Heart right ventricle (tissue), 16 donors: ENCODE measurements at places on chromosomes 12 and 14. TPM values are rescaled to one million over a fixed set of nuclear protein-coding genes. Genes with fewer than 3 reads are reported as not detected.

SAMD15 gene
- polyA plus RNA-seq, result not detected

ANKS1B gene
- polyA plus RNA-seq, result 1.1 TPM

DEGS2 gene
- polyA plus RNA-seq, result 0.10 TPM

GRCh38 chr12:38905480-38906351 is at the start of gene CPNE8:
CPNE8 (minus strand) TSS chr12:38905591; CDS start chr12:38905534, 57 bp downstream.
- DNase-seq, result peak; percentile 86

- DNase-seq, result no peak
Observed at GRCh38 chr14:51860825-51861499, 550 bp downstream of the GNG2 start.

GRCh38 chr14:80387563-80387981 is 176.3 kb upstream of the DIO2 start:
- DNase-seq, result no peak

GRCh38 chr14:54490445-54491175 is 1.8 kb upstream of the GMFB start:
- no peak for DNase-seq

GRCh38 chr14:22147716-22148115 is 441.3 kb downstream of the DAD1 start:
- no peak for DNase-seq

GRCh38 chr12:109961612-109962011 is 34.6 kb downstream of the GIT2 start:
- DNase-seq, result no peak

- no peak for DNase-seq
Observed at GRCh38 chr12:18811273-18811672, 73.4 kb downstream of the CAPZA3 start.

DNA sequence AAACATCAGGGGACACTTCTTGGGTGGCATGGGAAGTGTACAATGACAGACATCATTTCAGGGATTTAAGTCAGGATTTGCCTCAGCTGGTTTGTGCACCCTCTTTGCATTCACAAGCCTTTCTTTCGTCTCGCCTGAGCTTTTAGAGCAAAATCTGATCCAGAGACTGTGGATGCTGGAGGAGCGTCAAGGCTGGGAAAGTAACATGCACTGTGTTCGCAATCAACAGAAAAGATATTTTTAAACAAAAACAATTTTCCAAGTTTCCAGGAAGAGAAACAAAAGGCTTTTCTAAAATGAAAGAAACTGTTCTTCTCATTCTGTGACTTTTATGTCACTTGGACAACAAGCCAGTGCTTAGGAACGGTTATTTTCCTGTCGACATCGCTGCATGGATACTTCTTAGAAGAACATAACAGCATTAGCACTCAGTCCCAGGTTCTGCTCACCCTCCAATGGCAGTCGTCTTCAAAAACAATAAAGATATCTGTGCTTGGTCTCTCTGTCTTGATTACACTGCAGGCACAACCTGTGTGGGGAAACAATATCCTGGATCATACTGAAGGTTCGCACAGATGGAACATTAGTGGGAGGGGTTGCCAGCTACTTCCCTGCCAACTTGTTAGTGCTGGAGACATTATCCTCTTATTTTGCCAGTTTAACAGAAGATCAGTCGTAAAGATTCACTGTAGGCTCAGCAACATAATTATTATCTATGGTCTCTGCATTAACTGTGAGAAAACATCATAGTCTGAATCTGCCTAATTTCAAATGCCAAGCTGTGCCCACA is 403.3 kb upstream of the ATP2B1 start:
- no peak for DNase-seq

GRCh38 chr14:77885367-77885766 is 85.5 kb downstream of the ADCK1 start:
- no peak for DNase-seq
